ENCODE measurements at places on chromosomes 7 and 10.

DNA sequence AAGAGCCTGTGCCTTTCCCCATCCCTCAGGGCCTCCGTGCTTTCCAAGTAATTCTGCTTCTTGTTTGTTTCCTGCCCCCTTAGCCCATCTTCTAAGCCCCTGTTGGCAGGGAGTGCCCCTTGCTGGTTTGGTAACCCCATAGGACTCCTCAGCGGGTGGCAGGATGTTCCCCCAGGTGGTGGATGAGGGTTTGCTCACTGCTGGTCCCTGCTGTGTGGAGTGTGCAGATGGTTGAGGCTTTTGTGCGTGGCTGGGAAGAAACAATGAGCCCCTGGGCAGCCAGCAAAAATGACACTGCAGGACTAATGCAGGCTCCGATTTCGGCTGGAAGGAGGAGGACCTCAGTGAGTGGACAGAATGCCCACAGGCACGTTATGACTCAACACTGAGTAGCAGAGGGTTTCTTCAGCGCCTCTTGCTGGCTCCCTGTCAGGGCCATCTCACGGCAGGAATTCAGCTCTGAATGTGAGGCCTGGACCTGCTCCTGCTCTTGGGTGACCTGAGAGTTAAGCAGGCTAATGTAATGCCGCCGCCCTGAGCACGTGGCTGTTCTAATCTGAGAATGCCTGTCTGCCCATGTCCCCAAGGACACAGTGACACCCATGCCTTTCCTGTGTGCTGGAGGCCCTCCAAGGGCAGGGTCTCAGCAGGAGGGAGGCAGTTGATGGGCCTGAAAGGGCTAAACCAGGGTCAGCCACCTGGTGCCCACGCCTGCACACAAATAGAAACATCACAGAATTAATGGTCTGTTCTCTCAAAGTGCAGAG is 16.6 kb downstream of the BAG3 start:
- no peak for DNase-seq

- peak; percentile 32 for DNase-seq
Observed at GRCh38 chr10:117217196-117217761, 20.0 kb downstream of the KCNK18 start.

DNA sequence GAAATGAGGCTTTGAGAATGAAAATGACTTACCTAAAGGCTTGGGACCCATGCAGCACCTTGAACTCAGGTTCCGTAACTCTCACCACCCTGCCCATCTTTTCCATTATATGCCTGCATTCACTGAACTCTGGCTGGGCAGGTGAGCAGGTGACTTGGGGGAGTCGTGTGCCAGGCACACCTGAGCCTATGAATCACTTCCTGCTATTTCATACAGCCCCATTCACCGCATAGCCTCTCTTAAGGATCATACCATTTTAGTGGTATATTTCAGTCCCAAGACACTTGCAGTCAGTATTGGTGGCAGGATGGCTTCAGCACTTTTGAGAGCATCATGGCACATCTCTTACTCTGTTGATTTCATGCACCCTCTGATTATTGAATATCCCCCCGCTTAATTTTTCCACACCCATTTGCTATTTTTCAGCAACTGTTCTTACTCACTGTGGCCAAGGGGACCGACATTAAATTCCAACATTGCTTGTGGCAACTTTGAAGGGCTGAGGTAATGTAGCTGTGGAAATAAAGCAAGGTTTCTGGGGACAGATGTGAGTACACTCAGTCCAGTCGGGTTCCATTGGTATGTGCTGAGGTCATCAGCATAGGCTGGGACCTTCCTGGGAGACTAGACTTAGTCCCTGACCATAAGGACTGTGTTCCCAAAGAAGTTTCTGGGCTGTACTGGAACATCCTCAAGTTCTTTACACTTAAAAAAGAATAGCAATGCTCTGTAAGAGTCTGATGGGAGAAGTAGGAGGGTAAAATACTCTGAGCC is 39.8 kb upstream of the ZNF438 start:
- DNase-seq: no peak

GRCh38 chr10:78702876-78703275 is 365.9 kb upstream of the ZMIZ1 start:
- DNase-seq: no peak

DNA sequence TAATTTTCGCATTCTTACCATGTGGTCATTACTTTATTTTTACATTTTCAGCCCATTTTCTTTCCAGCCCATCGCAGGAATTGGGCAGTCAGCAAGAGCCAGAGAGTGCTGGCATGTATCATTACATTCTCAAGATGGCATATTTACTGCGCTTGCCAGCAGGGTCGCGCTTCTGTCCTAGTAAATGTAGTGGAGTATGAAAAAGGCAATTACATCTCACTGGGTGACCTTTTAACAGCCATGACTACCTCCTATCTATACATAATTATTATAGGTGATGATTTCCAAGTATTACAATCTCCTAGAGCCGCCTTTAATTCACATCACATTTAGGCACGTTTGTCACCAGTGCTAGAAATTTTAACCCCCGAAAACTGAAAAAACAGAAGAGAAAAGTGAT is 433.7 kb upstream of the MGMT start:
- no peak for DNase-seq
